ENCODE measurements at places on chromosomes 16 and 17.

GRCh38 chr17:50954641-50955121 lies 88.5 kb upstream of the TOB1 start:
- DNase-seq, result no peak

DNA sequence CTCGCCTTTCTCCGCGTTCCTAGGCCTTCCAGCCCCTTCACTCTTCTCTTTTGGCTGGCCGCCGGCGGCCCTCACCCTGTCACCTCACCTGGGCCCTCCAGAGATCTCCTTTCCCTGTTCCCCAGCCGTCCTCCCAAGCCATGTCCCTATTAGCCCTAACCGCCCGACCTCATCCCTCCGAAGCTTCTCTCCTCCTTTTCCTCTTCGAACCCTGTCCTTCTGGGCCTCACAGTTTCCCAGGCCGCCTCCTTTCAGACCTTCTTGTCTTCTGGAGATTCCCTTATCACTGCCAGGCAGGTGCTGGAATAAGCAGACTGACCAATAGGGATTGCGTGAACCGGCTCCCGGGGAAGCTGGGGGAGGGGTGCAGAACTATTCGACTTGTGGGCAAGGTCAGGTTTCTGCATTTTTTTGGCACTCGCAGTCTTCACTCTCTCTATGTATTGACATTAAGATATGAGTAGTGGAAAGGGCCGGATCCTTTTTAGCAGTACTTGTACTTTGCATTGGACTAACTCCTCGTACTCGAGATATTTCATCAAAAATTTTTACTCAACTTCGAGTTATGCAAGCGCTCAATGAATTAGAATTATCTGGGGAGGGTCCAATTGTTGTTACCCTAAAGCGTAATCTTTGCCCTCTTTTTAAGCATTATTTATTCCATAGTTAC lies 690 bp downstream of the RHOT1 start:
- DNase-seq, result peak; percentile 17

GRCh38 chr16:80670170-80670865 lies 129.5 kb downstream of the DYNLRB2 start:
- DNase-seq, result peak; percentile 23

DNA sequence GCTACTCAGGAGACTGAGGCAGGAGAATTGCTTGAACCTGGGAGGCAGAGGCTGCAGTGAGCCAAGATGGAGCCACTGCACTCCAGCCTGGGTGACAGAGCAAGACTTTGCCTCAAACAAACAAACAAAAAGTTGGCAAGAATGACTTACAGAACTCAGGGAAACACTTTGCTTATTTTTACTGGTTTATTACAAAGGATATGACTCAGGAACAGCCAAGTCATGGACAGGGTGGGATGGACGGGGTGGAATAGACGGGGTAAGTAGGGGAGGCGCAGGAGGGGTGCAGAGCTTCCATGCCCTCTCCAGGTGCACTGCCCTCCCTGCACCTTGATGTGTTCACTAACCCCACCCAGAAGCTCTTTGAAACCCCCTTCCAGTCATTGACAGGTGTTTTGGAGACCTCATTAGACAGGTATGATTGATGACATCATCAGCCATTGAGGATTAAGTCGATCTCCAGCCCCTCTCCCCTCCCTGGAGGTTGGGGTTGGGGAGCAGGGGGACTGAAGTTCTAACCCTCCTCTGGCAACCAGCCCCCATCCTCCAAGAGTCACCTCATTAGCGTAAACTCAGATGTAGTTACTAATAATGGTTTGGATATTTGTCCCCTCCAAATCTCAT lies 41.3 kb upstream of the ZCCHC14 start:
- no peak for DNase-seq

- peak; percentile 37 for DNase-seq
Observed at GRCh38 chr17:10149573-10150399, 48.6 kb downstream of the GAS7 start.

DNA sequence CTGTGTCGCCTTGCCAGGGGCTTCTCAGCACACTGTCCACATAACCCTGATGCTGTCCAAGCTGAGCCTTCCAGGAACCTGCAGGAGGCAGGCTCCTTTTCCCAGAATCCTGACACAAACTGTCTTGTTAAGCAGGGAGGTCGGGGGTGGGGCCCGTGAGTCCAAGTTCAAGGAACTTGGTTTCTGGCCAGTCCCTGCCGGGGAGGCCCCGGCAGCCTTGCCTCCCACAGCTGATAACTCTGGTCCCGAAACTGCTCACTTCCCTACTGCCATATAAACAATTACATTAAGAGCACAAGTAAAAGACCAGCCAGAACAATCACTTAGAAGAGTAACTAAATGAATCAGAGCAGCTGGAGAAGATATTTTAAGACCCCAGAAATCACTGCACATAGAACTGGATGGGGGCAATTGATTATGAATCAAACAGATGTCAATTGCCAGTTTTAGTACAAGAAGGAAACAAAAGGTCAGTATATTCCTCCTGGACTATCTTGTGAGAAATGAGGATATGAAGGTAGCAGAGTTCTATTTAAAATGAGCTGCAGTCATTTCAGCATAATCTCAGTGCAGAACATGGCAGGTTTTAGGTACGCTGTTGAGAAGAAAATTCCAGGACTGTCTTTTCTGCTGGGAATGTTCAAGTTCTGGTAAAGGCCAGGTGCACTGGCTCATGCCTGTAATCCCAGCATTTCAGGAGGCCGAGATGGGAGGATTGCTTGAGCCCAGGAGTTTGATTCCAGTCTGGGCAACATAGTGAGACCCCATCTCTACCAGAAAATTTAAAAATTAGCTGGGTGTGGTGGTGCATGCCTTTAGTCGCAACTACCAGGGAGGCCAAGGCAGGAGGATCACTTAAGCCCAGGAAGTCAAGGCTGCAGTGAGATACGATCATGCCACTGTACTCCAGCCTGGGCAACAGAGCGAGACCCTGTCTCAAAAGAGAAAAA lies 169.8 kb downstream of the PITPNC1 start:
- peak; percentile 7 for DNase-seq

DNA sequence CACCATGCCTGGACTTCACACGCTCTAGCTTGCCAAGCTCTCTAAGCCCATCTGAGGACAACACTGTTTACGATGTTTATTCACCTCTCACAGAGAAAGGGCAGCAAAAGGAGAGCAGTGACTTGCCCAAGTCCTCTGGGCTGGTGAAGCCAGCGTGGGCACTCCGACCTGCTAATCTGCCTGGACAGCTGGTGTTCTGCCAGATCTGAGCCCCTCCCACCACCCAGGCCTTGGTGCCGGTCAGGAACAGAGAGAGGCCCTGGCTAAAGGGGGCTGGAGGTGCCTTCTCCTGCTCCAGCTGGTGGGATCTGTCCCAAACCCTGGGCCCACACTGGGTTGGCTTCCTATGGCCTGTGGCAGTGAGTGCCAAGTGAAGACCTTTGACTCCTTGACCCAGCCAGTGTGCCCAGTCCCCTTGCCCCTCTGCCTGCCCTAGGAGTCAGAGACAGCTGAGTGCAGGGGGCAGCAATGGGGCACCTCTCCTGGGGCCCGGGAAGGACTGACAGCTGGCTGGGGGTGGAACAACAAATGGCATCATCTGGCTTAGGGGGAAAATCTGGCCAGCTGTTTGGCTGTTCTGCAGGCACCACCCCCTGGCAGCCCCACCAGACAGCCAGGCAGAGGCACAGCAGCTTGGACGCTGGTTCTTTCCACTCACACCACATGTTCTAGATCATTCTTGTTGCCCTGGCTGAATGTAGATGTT lies 1.8 kb upstream of the SLC4A1 start:
- DNase-seq, result no peak

- peak; percentile 14 for DNase-seq
Observed at GRCh38 chr17:80220736-80221215, 549 bp downstream of the SLC26A11 start.

DNA sequence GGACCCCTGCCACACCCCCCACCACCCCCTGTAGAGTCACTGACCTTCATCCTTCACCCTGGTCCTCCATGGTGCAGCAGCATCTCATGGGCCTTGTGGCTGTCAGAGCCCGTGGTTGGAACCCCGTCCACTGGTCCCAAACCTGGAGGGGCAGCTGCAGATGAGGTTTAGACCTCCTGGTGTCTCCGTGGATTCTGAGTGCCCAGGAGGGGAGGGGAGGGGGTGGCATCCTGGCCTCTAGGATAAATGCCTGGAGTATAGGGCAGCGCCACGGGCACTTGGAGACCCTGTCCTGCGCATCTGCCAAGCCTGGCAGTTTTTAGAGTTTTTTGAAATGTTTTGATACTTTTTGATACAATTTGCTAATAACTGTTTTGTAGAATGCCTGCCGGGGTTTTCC lies 17.5 kb downstream of the KLHL36 start:
- no peak for DNase-seq

DNA sequence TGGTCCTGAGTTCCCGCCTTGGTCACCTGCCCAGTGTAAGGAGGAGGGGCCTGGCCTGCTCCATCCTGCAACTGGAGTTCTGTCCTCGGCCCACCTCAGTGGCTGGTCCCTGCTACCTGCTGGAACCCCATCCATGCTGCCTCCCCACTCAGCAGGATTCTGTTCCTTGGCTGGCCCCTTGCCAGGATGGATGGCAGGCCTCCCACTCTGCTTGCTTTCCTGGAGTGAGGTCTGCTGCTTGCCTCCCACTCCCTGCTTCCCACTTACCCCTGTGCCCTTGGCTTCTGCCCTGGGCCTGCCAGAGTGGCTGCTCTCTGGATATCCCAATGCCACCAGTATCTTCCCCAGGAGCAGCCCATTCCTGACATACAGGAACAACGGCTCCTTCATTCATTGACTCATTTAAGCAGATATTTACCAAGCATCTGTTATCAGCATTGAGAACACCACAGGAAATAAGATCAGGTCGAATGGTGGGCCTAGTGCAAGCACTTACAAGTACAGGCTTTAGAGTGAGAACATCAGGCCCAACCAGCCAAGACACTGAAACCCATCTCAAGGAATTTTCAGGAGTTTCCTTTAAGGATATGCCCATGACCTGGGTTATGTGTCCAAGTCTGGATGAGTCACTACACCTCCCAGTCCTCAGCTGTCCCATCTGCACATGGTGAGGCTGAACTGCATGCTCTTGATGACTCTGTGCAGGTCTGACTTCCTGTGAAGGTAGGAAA lies 17.0 kb upstream of the RPRML start:
- no peak for DNase-seq

- DNase-seq, result no peak
Observed at GRCh38 chr17:75129576-75129975, 2.0 kb downstream of the NT5C start.

DNA sequence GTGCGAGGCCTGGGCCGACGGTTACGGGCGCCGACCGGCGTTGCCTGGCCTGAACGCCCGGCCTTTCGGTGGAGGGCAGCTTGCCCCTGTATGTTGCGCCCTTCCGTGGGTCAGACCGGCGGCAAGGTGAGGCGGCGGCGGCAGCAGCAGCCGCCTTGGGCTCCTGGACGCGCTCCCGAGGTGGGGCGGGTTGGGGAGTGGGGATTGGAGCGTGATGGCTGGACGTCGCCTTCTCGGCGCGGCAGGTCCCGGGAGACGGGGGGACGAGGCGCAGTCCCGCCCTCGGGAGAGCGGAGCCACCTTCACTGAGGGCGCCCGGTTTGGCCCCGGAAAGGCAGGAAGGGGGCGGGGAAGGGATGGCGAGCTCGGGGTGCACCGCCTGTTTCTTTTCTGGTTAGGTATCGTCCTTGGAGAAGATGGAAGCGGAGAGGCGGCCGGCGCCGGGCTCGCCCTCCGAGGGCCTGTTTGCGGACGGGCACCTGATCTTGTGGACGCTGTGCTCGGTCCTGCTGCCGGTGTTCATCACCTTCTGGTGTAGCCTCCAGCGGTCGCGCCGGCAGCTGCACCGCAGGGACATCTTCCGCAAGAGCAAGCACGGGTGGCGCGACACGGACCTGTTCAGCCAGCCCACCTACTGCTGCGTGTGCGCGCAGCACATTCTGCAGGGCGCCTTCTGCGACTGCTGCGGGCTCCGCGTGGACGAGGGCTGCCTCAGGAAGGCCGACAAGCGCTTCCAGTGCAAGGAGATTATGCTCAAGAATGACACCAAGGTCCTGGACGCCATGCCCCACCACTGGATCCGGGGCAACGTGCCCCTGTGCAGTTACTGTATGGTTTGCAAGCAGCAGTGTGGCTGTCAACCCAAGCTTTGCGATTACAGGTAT lies 671 bp downstream of the DGKE start:
- DNase-seq, result peak; percentile 74
